ENCODE measurements at places on chromosomes 6 and 20.

DNA sequence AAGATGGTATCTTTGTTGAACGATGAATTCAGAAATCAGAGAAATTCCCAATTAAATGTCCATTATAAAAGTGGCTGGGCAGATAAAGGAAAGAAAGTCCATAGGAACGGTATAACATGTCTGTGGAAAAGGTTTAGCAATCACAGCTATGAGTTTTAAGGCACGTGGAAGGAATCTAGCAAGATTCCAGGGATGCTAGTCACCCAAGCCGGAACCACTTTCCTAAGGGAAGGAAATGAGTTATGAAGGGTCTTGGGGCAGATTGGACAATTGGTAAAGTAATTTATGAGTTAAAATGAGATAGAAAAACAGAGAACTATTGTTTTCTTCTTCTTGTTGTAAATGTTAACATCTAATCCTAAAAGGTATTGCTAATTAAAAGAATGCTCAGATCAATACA, 384.8 kb downstream of the ADGRB3 start:
- DNase-seq, result no peak

GRCh38 chr20:45833883-45834796, 541 bp downstream of the SNX21 start:
- peak; percentile 62 for DNase-seq

- DNase-seq, result no peak
Measured at GRCh38 chr20:59958123-59958522, at the start of gene CDH26. CDH26 (plus strand) TSS chr20:59958423; CDS start chr20:59958727, 304 bp downstream.

DNA sequence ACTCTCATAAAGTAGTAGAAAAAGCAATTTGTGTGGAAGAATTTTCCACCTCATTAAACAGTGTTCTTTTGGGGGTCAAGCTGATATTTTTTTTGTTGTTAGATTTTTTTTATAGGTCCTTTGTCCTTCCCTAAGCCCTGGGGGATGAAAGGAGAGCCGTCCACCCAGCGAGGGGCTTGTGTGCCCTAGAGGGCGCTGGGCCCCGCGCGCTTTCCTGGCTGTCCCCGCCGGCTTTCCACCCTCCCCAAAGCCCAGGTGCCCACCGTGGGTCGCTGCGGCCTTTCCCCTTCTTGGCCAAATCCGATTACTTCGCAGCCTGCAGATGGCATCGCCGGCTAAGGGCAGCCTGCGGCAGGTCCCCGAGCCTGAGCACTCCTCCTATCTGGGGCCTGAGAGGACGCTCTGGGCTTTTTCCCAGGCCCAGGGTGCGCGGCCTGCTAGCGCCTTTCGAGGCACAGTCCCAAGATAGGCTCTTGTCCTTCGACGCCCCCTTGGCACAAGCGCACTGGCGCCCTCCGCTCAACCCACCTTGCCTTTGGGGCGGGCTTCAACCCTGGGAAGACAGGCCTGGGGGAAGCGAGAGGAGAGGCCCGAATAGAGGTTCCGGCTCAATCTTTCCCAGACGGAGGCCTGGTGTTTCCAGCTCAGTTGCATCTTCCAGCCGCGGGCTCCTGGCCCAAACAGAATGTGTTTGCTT, 33.6 kb downstream of the TFAP2A start:
- no peak for DNase-seq

DNA sequence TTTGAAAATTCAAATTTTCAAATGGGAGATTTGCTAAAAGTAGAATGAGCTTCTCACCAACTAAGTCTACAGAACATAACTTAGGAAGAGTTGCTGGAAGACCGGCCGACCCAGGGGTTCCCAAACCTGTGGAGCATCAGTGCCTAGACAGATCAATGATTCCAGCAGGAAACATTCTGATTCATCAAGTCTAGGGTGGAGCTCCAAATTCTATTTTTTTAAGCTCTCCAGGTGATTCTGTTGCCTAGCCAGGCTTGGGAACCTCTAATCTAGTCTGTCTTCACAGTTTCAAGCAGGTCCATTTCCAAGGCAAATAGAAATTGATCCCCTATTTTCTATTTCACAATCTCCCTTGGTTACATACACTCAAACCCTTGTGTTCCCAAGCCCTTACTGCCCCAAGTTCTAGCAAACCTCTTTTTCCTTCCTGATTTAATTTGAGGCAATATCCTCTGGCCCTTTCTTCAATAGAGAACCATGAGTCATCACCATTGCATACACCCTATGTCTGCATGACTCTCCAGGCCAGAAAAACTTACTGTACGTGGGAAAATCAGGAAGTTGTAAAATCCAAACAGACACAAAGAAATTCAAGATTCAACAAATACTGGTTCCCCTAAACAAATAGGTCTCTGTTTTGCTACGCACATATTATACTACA, 8.9 kb downstream of the ATXN1 start:
- DNase-seq, result no peak

DNA sequence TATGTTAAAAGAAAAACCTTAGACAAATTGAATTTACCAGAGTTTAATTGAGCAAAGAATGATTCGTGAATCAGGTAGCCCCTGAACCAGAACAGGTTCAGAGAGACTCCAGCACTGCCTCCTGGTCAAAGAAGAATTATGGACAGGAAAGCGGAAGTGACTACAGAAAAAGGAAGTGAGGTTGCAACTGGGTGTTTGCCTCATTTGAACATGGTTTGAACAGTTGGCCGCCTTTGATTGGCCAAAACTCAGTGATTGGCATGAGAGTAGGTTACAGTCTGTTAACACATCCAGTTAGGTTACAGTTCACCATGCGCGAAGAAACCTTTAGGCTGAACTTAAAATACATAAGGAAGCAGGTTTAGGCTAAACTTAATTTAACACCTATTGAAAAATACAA, 248.8 kb downstream of the TFAP2A start:
- no peak for DNase-seq

DNA sequence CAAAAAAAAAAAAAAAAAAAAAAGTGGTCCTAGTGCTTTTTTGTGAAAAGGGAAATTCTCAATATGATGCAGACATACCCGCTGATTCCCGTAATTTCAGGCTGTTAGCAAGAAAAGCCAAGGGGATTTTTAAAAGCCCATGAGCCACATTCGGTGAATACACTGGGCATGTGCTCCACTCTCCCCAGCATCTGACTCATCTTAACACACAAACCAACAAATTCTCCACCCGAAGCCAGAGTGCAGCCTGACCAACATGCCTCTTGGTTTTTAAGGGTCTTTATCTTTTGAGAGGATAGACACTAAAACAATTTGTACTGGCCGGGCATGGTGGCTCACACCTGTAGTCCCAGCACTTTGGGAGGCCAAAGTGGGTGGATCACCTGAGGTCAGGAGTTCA, 45.5 kb upstream of the CD83 start:
- DNase-seq, result no peak

GRCh38 chr20:62837790-62838127, 20.9 kb downstream of the COL9A3 start:
- no peak for DNase-seq

DNA sequence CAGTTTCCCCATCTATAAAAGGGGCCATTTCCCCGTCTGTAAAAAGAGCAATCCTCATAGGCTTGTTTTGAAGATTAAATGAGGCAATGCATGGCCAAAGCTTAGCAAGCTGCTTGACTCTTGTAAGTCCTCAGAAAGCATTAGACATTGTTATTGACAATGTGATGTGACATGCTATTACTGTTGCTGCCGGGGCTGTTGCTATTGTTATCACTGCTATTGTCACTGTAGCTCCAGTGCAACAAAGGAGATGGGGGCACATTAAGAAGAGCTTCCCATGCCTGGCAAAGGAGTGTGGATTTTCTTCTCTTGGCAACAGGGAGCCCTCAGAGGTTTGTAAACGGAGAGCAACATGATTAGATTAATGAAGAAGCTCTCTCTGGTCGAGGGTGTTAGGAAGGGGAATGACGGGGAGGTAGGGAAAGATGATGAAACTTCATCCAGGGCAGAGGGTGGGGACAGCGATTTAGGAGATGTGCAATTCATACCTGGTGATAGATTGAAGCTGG, 33.1 kb upstream of the FAM83D start:
- no peak for DNase-seq

DNA sequence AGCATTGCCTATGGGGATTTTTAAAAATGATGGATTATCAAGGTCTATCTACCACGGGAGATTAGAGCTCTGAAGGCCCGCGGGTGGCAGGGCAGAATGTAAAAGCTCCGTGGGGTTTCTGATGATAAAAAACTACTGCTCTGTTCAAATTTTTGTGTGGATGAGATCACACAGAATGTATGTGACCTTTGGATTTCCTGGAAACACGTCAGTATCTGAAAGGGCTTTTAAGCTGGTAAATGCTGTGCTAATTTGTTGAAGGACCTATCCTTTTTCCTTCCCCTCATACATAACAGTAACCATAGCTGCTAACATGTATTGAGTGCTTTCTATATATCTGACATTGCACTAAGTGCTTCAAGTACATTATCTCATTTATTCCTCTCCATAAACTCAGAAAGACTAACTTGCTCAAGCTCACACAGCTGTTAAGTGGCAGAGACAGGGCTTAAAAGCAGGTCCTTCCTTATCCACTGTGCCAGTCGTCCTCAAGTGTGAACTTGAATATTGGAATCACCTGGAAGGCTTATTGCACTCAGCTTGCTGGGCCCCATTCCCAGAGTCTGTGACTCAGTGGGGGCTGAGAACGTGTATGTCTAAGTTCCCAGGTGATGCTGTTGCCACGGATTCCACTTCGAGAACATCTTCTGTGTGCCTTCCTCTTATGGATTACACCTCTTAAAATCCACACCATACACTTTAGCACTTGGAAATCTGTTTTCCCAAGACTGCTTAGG, 1.9 kb upstream of the TMEM242 start:
- no peak for DNase-seq

GRCh38 chr6:81138236-81138635, 614.2 kb downstream of the TENT5A start:
- DNase-seq, result no peak

DNA sequence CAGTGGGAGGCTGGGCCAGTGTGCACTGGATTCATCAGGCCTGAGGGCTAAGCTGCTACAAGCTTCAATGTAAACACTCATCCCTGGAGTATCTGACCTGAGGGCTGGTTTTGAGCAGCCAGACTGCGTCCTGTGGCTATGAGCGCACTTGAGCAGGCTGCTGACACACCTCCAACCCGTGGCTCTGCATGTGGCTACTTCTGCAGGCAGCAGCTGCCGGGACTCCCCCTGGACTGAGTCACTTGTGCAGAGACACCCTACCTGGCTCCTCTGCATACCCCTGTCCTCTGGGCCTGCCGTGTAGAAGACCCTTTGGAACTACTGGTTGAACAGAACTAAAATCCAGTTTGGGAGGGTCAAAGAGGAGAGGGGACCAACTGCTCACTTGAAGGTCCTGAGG, 172.0 kb downstream of the SCP2D1 start:
- DNase-seq, result no peak

- DNase-seq, result no peak
Measured at GRCh38 chr20:63500902-63501817, 2.3 kb upstream of the EEF1A2 start.

GRCh38 chr6:139422105-139423036, 47.9 kb upstream of the CITED2 start:
- DNase-seq, result no peak

GRCh38 chr20:43408848-43409576, 48.7 kb upstream of the SRSF6 start:
- DNase-seq, result no peak

DNA sequence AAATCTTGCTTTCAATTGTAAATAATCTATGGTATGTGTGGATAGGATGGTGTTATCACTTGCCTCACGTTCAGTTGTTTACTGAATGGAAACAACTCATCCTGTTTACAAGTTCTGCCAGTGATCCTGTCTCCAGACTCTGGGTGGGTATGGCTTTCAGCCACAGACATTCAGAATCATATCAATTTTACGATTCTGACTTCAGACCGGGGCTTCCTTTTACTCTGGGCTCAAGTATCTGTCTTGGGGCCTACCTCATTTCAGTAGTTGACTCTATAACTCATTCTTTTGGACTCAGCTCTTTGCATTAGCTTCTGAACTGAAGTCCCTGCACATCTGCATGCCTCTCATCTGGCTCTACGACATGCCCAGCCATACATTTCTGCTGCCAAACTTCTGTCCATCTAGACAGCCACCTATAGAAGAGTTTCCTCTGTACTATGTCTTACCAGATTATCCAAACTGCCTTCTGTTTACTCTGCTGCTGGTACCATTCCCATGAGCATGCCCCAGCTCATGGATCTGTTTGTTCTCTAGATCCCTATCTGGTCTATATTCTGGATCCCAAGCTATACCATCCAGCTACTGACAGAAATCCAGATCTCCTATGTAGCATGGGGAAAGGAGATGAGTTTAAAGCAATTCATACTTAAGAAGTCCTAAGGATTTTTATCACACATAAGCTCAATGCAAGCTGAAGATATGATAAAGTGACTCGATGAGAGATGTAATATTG, 34.3 kb downstream of the FYN start:
- no peak for DNase-seq

GRCh38 chr20:43375591-43375990, 82.1 kb upstream of the SRSF6 start:
- no peak for DNase-seq

DNA sequence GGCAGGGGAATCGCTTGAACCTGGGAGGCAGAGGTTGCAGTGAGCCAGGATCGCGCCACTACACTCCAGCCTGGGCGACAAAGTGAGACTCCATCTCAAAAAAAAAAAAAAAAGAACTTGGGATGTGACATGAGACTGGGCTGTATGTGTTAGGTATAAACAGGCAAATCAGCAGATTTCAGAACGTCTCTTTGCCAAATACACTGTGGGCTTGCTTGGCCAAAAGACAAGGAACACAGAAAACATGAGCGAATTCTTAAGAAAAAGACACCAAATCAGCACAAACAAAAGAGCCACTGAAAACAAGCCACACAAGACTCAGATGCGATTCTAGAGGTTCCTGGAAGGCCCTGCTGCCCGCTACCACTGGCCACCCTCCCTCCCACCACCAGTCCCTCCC, 12.5 kb downstream of the ETV7 start:
- DNase-seq, result no peak

GRCh38 chr6:39430871-39431523, 108.5 kb upstream of the KCNK16 start:
- DNase-seq, result peak; percentile 30

DNA sequence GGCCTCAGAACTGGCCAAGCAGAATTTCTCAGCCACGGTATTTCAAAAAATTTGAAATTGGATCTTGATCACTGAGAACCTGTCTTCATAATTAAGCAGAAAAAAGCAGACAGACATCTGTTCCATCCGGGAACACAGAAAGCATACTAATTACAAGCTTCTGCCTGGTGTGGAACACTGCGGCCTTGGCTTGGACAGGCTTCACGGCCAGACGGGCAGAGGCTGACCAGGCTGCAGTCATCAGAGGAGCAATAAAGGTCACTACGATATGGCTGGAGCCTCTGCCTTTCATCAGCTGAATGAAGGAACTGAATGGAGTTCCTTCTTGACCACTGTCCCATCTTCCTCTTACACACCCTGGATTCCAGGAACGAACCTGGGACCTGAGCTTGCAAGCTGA, 3.9 kb upstream of the NRSN1 start:
- no peak for DNase-seq

GRCh38 chr6:150536835-150537234, 62.9 kb upstream of the PLEKHG1 start:
- no peak for DNase-seq

GRCh38 chr6:54193560-54193959, 82.3 kb downstream of the MLIP start:
- DNase-seq, result no peak
